ENCODE measurements at places on chromosomes 2 and 18. TPM values are rescaled to one million over a fixed set of nuclear protein-coding genes. Genes with fewer than 3 reads are reported as not detected.

DNA sequence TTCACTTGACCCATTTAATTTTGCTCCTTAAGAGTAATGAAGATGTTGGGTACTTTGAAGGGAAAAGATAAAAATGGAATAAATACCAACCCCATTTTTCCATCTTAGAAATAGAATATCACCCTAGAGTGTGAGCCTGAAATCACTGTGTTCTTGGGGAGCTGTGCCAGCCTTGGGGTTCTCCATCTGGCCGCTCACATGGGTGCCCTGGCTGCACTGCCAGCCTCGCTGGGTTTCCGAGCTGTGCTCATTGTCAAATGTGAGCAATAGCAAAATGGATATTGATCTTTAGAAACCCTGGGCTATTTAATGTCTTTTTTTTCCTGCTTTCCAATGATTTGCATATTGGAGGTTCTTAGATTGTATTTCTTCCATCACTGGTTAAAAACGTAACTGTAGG, 9.3 kb downstream of the APCDD1 start:
- no peak for DNase-seq

DNA sequence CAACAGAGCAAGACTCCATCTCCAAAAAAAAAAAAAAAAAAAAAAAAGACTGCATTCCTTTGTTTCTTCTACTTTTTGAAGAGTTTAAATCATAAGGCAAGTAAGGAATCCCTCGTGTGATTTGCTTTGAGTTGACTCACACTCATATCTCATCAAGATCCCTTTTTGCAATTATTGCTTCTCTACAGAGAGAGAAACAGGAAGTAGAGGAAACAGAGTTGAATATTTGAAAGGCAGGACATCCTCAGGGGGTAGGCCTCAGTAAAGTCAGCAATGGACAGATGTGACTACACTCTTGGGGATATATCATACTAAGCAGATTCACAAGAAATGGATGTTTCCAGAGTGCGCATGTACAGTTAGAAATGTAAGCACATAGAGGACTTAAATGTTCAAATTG, 11.2 kb upstream of the EFR3B start:
- no peak for DNase-seq

GRCh38 chr18:58247363-58247834, 203.4 kb downstream of the NEDD4L start:
- DNase-seq, result no peak

DNA sequence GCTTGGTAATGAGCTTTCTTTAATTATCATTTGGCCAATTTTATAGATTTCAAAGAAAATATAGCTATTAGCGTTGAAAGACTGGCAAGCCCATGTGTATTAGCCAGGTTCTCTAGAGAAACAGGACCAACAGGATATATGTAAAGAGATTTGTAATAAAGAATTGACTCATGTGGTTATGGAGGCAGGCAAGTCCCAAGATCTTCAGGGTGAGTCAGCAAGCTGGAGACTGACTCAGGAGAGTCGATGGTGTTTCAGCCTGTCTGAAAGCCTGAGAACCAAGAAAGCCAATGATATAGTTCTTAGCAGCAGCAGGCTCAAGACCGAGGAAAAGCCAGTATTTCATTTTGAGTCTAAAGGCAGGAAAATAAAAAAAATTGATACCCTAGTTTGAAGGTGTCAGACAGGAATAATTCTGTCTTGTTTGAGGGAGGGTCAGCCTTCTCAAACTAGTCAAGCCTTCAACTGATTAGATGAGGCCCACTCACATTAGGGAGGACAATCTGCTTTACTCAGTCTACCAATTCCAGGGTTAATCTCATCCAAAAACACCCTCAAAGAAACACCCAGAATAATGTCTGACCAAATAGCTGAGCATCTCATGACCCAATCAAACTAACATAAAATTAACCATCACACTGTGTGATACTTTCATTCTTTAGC, 78.3 kb upstream of the CRIM1 start:
- DNase-seq, result peak; percentile 16

DNA sequence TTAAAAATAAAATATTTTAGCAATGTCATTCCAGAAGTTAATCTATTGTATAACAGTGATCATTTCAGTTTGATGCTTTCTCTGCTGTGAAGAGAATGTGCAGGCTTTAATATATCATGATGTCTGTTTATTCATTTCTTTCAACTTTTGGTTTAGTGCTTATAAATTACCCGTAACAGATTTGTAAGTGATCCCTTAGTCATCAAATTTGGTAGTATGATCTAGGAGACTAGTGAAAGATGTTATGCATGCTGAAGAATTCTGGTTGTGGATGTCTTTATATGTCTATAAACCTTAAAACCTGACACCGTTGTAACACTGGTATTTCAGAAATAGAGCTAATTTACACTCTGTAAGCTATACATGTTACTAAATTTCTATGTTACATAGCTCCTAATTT, 260.4 kb downstream of the CPS1 start:
- no peak for DNase-seq

Gene FBXO15
- not detected for total RNA-seq

GRCh38 chr2:55155206-55155605, 76.9 kb downstream of the CLHC1 start:
- DNase-seq, result no peak

Gene EPB41L3
- total RNA-seq, result not detected

DNA sequence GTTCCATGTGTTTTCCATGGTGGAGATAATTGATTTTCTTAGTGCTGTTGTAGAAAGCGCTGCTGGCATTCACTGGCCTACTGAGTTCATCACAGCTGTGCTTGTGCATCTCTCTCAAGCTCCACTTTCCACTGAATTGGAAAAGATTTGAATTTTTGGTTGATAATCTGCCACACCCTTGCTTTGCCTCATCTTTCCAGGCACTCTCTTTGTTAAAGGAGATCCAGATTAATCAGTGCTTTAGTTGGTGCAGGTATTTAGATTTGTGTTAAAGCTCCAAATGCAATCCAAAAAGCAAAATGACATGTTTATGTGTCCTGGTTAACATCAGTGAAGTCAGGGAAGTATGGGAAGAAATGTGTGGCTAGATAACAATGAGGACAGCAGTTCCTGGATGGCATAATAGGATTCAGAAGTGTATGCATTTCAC, 2.7 kb upstream of the COL3A1 start:
- no peak for DNase-seq

Measured in SJSA1 (cell line).